Endothelial cell of umbilical vein (primary cell): ENCODE measurements at places on chromosomes 5 and 9. TPM values are rescaled to one million over a fixed set of nuclear protein-coding genes. Genes with fewer than 3 reads are reported as not detected.

GRCh38 chr5:62112689-62113228, 193.2 kb upstream of the KIF2A start:
- H3K4me1 ChIP-seq, result no peaks in the 10 kb centered on the region
- H3K4me3 ChIP-seq, result no peak overlapping the region
- no peaks in the 10 kb centered on the region for H3K36me3 ChIP-seq
- no peak for DNase-seq

- H3K4me1 ChIP-seq, result no peaks in the 10 kb centered on the region
- H3K27ac ChIP-seq, result no peak overlapping the region
- no peak for DNase-seq
- H3K4me3 ChIP-seq, result no peak overlapping the region
- H3K36me3 ChIP-seq, result no peaks in the 10 kb centered on the region
- no peaks in the 10 kb centered on the region for H3K27me3 ChIP-seq
These were observed 191.3 kb downstream of the DENND1A start for GRCh38 chr9:123738648-123739047.

- H3K27ac ChIP-seq, result no peak overlapping the region
- no peak for DNase-seq
- peaks cover 18% of the 10 kb centered on the region for H3K27me3 ChIP-seq
- no peak overlapping the region for H3K4me3 ChIP-seq
These were observed 52.1 kb upstream of the LMX1B start for GRCh38 chr9:126561582-126561981.

GRCh38 chr9:6575324-6576034, 70.0 kb downstream of the GLDC start:
- no peaks in the 10 kb centered on the region for H3K27me3 ChIP-seq
- no peak for DNase-seq
- no peaks in the 10 kb centered on the region for H3K4me1 ChIP-seq
- no peak overlapping the region for H3K27ac ChIP-seq
- no peaks in the 10 kb centered on the region for H3K36me3 ChIP-seq

DNA sequence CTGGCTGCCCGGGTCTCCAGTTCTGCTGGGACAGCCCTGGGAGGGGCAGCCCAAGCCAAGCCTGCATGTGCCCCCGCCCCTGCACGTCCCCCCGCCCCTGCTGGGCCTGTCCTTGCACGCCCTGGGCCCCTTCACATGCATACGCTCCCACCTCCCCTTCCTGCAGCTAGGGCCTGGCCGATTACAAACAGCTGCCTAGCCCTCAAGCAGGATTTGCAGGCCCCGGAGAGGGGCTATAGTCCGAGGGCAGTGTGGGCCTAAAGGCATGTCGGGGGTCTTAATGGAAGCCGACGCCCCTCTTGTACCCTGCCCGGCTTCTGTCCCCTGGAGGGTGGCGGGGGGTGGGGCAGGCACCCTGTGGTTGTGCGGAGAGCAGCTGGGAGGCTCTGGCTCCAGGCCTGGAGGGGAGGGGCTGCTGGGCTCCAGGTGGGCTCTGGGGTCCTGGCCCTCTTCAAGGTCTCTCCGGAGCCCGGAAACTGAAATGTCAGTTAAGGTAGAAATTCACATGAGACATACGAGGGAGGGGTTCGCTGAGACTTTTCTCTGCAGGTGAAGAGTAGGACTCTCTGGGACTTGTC, 16.9 kb downstream of the COL5A1 start:
- no peak overlapping the region for H3K4me3 ChIP-seq
- H3K4me1 ChIP-seq, result no peaks in the 10 kb centered on the region
- no peak overlapping the region for H3K27ac ChIP-seq
- H3K27me3 ChIP-seq, result no peaks in the 10 kb centered on the region

DNA sequence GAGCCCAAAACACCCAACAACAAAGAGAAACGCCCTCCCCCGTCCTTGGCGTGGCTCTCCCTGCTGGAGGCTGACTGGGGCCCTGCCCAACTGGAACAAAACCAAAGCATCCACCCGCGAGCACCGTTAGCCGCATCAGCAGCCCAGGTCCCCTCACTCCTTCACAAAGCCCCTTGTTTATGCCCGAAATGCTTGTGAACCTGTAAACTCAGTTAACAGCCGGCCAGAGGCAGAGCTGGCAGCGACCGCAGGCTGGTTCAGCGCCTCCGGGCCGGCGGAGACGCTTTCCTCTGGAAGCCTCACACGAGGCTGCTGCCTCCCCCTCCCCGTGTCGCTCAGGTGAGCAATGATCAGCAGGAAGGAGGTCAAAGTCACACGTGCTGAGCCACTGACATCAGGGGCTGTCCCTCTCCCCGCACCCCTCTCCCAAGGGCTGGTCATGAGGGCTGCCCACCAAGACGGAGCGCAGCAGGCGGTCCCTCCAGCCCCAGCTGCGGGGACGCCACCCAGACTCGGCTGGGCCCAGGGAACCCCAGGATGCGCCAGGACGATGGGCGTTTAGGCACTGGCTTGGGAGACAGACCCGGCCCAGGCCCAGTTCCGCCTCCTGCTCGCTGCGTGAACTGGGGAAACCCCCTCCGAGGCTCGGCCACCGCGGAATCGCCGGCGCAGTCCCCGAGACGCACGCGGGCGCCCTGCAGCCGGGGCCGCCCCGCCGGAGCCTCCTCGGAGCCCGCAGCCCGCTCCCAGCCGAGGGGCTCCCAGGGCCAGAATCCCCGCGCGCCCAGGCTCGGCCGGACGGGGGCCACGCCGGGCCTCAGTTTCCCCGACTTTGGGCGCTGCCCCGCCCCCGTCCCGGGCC, 563 bp downstream of the SNAPC4 start:
- DNase-seq, result peak; percentile 24
- peaks cover 10% of the 10 kb centered on the region for H3K4me1 ChIP-seq
- H3K27me3 ChIP-seq, result no peaks in the 10 kb centered on the region
- peak overlapping the region; percentile 96 for H3K4me3 ChIP-seq

- no peaks in the 10 kb centered on the region for H3K27me3 ChIP-seq
- H3K36me3 ChIP-seq, result no peaks in the 10 kb centered on the region
- peak overlapping the region; percentile 14 for H3K27ac ChIP-seq
- H3K4me3 ChIP-seq, result peak overlapping the region; percentile 81
These were observed 456.0 kb downstream of the RAB3C start for GRCh38 chr5:59038798-59039295.

DNA sequence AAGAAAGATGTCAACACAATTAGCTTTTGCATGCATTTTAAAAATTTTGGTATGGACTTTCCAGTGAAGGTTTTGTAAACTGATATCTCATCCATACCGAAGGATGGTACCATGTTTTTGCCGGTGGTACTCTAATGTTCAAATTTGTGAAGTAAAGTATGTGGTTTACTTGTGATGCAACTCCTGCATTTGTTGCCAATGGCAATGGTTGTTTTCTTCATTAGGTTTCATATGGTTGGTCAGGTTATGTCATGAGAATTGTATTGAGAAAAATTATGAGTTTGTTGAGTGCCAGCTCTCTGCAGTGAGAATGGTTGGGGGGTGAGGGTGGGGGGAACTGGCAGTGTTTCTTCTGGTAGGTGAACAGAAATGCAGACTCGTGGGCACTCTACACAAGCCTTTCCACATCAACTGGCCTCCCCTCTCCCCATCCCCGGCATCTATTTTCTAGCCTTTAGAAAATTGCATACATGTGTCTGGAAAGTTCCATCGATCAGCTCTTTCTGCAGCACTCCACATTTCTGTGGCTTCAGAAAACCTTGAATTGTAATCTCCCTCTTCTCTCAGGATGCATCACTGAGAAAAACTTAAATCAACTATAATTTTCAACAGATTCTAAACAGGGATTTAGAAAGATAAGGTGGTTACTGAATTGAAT, 107.7 kb downstream of the PDE4D start:
- H3K36me3 ChIP-seq, result no peaks in the 10 kb centered on the region
- H3K27ac ChIP-seq, result peak overlapping the region; percentile 72
- no peak overlapping the region for H3K4me3 ChIP-seq
- no peak for DNase-seq

DNA sequence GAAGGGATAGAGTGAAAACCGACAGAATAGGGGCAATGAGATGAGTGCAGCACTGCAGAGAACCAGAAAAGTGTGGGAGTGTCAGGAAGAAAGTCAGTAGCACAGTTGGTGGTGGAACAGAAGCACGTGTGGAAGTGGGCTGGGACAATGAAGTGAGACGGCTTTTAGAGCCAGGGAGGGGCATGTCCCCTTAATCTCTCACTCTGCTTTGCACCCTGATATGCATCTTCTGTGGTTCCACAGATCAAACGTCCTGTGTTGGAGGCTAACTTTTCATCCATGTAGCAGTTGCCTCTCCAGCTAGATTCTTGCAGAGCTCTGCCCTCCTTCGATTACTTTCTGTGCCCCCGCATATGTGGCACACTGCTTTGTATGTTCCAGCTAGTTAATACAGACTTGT, 163.6 kb downstream of the DOCK8 start:
- H3K27ac ChIP-seq, result no peak overlapping the region
- H3K4me3 ChIP-seq, result no peak overlapping the region

DNA sequence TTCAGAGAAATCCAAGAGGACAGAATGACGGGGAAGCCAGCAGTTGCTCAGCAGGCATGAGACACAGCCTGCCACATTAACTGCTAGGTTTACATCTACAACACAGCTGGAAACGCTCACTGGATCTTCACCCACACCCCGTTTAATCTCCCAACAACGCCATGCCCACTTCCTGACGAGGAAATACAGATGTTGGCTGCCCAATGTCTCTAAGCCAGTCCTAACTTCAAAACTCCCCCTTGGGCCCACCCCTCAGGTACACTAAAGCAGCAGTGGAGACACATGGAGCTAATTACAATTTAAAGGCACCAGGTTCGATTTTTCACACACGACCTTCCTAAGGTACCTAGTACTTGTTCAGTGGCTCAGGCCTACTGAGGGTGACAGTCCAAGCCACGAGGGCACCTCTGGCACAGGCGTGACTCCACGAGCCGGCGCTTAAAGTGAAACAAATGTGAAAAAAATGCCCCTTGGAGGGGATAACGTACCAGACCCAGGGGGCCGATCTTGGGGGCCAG, 904 bp downstream of the RPL12 start:
- H3K36me3 ChIP-seq, result peaks cover 22% of the 10 kb centered on the region
- peaks cover 19% of the 10 kb centered on the region for H3K4me1 ChIP-seq
- H3K27ac ChIP-seq, result peak overlapping the region; percentile 65
- peak; percentile 16 for DNase-seq

GRCh38 chr9:110601098-110601497, 21.6 kb upstream of the SVEP1 start:
- H3K4me3 ChIP-seq, result no peak overlapping the region
- no peaks in the 10 kb centered on the region for H3K36me3 ChIP-seq

GRCh38 chr5:123007182-123007581, 29.3 kb downstream of the PPIC start:
- no peaks in the 10 kb centered on the region for H3K36me3 ChIP-seq
- no peak overlapping the region for H3K27ac ChIP-seq
- H3K4me1 ChIP-seq, result no peaks in the 10 kb centered on the region
- H3K27me3 ChIP-seq, result no peaks in the 10 kb centered on the region

DNA sequence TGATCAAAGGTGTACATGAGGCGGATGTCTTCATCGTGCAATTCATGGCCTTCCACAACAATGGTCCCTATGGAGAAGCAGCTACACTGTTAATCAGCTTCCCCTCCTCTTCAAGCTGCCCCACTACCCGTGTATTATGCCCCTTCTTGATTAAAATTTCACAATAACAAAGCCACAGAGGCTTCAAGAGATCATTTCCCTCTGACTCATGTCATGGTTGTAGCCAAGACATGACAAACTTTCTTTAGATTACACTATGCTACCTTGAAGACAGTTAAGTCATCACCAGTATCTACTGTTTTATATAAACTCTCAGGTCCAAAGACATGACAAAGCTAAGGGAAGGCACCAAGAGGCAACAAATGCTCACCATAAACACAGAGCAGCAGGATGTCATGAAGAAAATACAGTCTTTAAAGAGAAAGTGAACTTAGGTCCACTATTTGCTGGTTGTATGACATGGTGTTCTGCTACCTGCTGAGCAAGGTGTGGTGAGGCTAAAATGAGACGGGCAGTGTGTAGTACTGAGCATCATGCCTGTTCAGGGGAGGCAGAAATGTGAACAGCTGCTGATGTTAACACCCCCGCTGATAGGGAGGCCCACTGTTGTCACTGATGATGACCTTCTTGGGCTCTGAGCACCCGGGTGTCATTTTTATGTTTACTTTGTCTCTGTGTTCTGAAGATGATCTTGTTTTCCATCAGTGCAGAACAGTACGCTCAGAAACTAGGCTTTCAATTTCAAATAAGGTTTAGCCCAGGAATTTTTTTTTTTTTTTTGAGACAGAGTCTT, 48.3 kb downstream of the IARS1 start:
- DNase-seq, result no peak
- H3K27ac ChIP-seq, result no peak overlapping the region
- H3K36me3 ChIP-seq, result peaks cover 68% of the 10 kb centered on the region
- H3K4me1 ChIP-seq, result no peaks in the 10 kb centered on the region
- H3K4me3 ChIP-seq, result no peak overlapping the region

GRCh38 chr9:97578846-97579245, 54.3 kb downstream of the TSTD2 start:
- no peak for DNase-seq
- no peaks in the 10 kb centered on the region for H3K27me3 ChIP-seq
- H3K27ac ChIP-seq, result no peak overlapping the region
- H3K4me3 ChIP-seq, result no peak overlapping the region

- no peaks in the 10 kb centered on the region for H3K36me3 ChIP-seq
- H3K27ac ChIP-seq, result no peak overlapping the region
- H3K4me1 ChIP-seq, result no peaks in the 10 kb centered on the region
These were observed 113.3 kb upstream of the RAD23B start for GRCh38 chr9:107169796-107170195.

- H3K4me3 ChIP-seq, result no peak overlapping the region
- DNase-seq, result peak; percentile 92
- no peak overlapping the region for H3K27ac ChIP-seq
- no peaks in the 10 kb centered on the region for H3K27me3 ChIP-seq
- H3K4me1 ChIP-seq, result peaks cover 6% of the 10 kb centered on the region
These were observed 13.0 kb downstream of the SNX24 start for GRCh38 chr5:122858451-122858850.

GRCh38 chr5:87229780-87230179, 37.9 kb upstream of the RASA1 start:
- H3K4me1 ChIP-seq, result peaks cover 5% of the 10 kb centered on the region
- H3K36me3 ChIP-seq, result no peaks in the 10 kb centered on the region
- H3K27ac ChIP-seq, result no peak overlapping the region
- DNase-seq, result no peak

- H3K4me1 ChIP-seq, result peaks cover 10% of the 10 kb centered on the region
- no peak overlapping the region for H3K4me3 ChIP-seq
- DNase-seq, result no peak
- no peak overlapping the region for H3K27ac ChIP-seq
- no peaks in the 10 kb centered on the region for H3K36me3 ChIP-seq
- H3K27me3 ChIP-seq, result no peaks in the 10 kb centered on the region
These were observed 66.7 kb downstream of the PCDH1 start for GRCh38 chr5:141811287-141812155.

The AMACR gene
- total RNA-seq, result 8.3 and 8.7 TPM in 2 replicates

The ITK gene
- total RNA-seq, result not detected in 2 replicates

The ALDH1A1 gene
- 220 and 287 TPM in 2 replicates for total RNA-seq

The DIRAS2 gene
- total RNA-seq, result not detected in 2 replicates

The CCDC171 gene
- 1.4 and 1.6 TPM in 2 replicates for total RNA-seq

The TMOD1 gene
- 0.74 and 1.4 TPM in 2 replicates for total RNA-seq

The C9 gene
- total RNA-seq, result 0.44 TPM in 1 of 2 replicates, not detected in the other

The SLC27A6 gene
- total RNA-seq, result 0.18 TPM in 1 of 2 replicates, not detected in the other

The DMRT3 gene
- total RNA-seq, result not detected in 2 replicates

The SOX30 gene
- total RNA-seq, result not detected in 2 replicates

The C5orf47 gene
- not detected in 2 replicates for total RNA-seq

The ELL2 gene
- 26.0 and 39.8 TPM in 2 replicates for total RNA-seq
